GM12878 (cell line): ENCODE measurements at places on chromosomes 4 and X. TPM values are rescaled to one million over a fixed set of nuclear protein-coding genes. Genes with fewer than 3 reads are reported as not detected.
A peak's percentile ranks its signal among the peaks of the same experiment; 100 is the strongest.

SLC4A4 gene
- 0.27 TPM in 1 of 2 replicates, not detected in the other for polyA plus RNA-seq

FRAS1 gene
- 0.04 and 0.17 TPM in 2 replicates for polyA plus RNA-seq

MAGEA10 gene
- polyA plus RNA-seq: not detected in 2 replicates

HMGB3 gene
- polyA plus RNA-seq: 121 and 136 TPM in 2 replicates

DCAF8L2 gene
- polyA plus RNA-seq: not detected in 2 replicates

COX18 gene
- 9.9 and 11.4 TPM in 2 replicates for polyA plus RNA-seq

GRCh38 chr4:156790866-156791265, 180.7 kb downstream of the PDGFC start:
- DNase-seq: no peak
- no peak overlapping the region for H3K4me3 ChIP-seq
- no peaks in the 10 kb centered on the region for H3K36me3 ChIP-seq
- H3K27ac ChIP-seq: no peak overlapping the region

DNA sequence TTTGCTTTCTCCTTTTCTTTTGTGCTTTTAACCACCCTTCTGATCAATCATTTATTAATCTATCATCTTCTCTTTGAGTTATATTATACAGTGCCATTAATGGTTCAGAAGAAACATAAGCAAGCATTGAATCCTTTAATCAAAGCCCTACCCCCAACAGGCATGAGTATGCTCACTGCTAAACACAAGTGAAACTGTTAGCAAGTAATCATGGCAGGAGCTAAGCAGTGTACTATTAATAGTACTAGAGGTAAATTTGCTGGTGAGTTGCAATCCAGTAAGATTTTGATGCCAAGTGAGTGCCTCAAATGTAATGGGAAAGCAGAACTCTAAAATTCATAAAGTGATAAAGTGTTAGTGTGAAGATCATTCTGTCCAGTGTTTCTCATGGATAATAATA, 57.2 kb downstream of the FNIP2 start:
- H3K36me3 ChIP-seq: no peaks in the 10 kb centered on the region
- no peak for DNase-seq
- H3K4me1 ChIP-seq: peaks cover 20% of the 10 kb centered on the region
- H3K4me3 ChIP-seq: no peak overlapping the region
- H3K27ac ChIP-seq: no peak overlapping the region; the same call in 1 of the 2 replicates
- H3K27me3 ChIP-seq: no peaks in the 10 kb centered on the region

DNA sequence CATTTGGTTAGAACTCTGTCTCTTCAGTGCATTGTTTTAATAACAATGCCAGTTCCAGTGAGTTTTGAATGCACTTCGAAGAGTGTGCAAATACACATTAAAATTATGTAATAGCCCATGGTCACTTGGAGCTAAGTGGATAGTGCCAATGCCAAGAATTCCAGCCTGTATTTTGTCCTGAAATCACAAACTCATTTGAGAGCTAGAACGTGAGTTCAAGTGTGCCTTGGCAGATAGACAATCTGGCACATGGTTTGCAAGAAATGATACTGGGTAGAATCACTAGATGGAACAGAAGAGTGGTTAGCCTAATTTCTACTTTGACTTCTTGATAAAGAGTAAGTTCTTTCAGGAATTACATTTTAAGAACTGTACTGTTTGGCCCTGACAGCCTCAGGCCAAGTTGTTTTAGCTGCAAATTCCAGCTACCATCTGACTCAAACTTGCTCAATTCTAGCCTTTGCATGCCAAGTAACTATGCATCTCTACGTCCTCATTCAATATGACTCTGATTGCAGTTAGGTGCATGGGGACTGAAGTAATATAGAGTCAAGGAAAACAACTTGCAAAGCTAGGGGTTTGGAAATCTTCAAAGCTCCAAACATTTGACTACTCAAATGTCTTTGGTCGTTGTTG, 131.9 kb upstream of the SMIM31 start:
- no peak overlapping the region for H3K4me3 ChIP-seq
- H3K36me3 ChIP-seq: no peaks in the 10 kb centered on the region
- DNase-seq: no peak
- no peak overlapping the region for H3K27ac ChIP-seq

DNA sequence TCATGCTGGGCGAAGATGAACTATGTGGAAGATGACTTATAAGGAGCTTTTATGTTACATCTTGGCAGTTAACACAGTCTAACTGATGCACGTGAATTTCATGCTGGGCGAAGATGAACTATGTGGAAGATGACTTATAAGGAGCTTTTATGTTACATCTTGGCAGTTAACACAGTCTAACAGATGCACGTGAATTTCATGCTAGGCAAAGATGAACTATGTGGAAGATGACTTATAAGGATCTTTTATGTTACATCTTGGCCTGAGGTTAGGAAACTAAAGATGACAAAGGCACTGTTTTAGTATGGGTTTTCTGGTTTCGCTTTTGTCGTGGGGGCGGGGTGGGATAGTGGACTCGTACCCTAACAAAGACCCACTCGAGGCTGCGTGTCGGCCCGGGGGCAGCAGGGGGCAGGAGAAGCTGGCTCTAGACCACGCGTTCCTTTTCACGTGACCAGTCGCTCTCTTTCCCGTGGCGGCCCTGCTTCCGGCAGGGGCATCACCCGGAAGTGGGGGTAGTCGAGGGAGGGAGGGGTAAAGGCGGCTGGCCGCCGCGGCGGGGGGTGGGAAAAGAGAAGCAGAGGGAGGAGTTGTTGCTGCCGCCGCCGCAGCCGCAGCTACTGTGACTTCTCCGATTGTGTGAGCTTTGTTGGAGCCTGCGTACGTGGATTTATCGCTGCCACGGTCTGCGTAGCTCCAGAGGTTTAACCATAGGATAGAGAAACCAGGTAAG, at the start of gene ATP7A:
ATP7A (plus strand) TSS at position 586 of the 733 bp plus-strand sequence. CDS start 60,949 bp downstream, outside the sequence.
- peak within 1 kb of the TSS; percentile 71 for H3K4me3 ChIP-seq
- H3K27ac ChIP-seq: peak within 1 kb of the TSS; percentile 62
- H3K4me1 ChIP-seq: no peaks in the 10 kb centered on the region

- no peak for DNase-seq
- peak overlapping the region; percentile 98 for H3K4me3 ChIP-seq
- H3K27me3 ChIP-seq: no peaks in the 10 kb centered on the region
Measured at GRCh38 chr4:146522869-146523205, 1.1 kb upstream of the SLC10A7 start.

GRCh38 chr4:87069037-87069742, 134.4 kb downstream of the AFF1 start:
- DNase-seq: no peak
- H3K27ac ChIP-seq: no peak overlapping the region

DNA sequence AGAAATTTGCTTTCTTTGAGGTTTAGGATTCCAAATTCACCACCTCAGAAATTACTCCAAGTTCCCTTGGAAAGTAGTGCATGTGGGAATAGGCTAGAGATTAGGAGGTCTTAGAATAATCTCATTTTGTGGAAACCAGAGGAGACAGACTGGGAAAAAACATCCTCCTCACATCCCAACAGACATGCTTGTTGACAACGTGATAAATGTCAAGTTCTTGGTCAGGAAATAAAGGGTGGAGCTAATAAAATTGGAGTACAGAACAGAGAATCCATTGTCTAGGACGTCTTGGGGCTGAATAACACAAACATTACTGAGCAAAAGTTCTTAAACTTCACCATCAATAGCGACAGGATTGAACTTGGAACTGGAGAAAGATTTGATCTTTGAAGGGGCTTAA, 233.4 kb downstream of the PABPC4L start:
- no peaks in the 10 kb centered on the region for H3K4me1 ChIP-seq
- H3K27ac ChIP-seq: no peak overlapping the region
- H3K27me3 ChIP-seq: no peaks in the 10 kb centered on the region
- no peaks in the 10 kb centered on the region for H3K36me3 ChIP-seq

GRCh38 chrX:38985375-38985774, 184.1 kb downstream of the MID1IP1 start:
- DNase-seq: no peak
- no peak overlapping the region for H3K27ac ChIP-seq
- H3K36me3 ChIP-seq: no peaks in the 10 kb centered on the region
- H3K4me3 ChIP-seq: no peak overlapping the region
- no peaks in the 10 kb centered on the region for H3K27me3 ChIP-seq

DNA sequence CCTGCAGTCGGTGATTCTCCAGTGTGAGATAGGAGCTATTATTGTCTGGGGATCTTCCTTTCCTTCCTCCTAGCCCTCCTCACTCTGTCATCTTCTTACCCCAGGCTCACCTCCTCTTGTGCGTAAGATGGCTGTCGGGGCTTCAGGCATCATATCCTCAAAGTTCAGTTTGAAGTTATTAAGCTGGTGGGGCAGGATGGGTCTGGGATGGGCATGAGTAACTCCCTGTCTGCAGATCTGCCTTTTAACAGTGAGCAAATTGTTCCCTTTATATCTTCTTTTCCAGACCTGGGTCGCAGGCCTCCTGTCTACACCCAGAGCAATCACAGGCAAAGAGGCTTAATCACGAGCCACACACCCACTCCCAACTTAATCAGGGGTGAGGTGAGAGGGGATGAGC, 900 bp upstream of the MTMR1 start:
- H3K4me1 ChIP-seq: peaks cover 13% of the 10 kb centered on the region
- peak overlapping the region; percentile 77 for H3K27ac ChIP-seq
- peak overlapping the region; percentile 80 for H3K4me3 ChIP-seq
- H3K27me3 ChIP-seq: no peaks in the 10 kb centered on the region
- H3K36me3 ChIP-seq: no peaks in the 10 kb centered on the region

GRCh38 chrX:40366661-40367060, 214.1 kb upstream of the ATP6AP2 start:
- H3K27ac ChIP-seq: no peak overlapping the region
- H3K4me1 ChIP-seq: no peaks in the 10 kb centered on the region
- H3K4me3 ChIP-seq: no peak overlapping the region
- H3K36me3 ChIP-seq: no peaks in the 10 kb centered on the region

DNA sequence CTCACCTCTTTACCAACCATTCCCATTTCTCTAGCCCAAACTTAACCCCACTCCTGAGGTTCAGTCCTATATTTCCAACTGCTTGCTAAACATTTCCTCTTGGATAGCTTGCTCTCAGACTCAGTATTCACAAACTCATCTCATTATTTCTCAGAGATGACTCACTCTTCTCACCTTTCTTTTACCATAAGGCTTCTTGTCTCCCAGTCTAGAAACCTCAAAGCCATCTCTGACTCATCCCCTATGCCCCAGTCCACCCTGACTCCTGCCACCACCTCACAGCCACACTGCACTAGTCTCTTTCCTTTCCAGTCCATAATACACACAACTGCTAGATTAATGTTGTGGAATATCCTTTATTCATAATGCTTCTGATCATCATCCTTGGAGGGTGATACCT, 4.8 kb downstream of the FRMPD3 start:
- no peak for DNase-seq
- H3K27ac ChIP-seq: no peak overlapping the region
- H3K4me3 ChIP-seq: no peak overlapping the region
- peaks cover 2% of the 10 kb centered on the region; the same call in 1 of the 2 replicates for H3K27me3 ChIP-seq
- H3K4me1 ChIP-seq: no peaks in the 10 kb centered on the region

GRCh38 chr4:139367421-139368090, 65.3 kb upstream of the NDUFC1 start:
- H3K27ac ChIP-seq: no peak overlapping the region
- H3K27me3 ChIP-seq: no peaks in the 10 kb centered on the region
- peaks cover 1% of the 10 kb centered on the region for H3K36me3 ChIP-seq
- no peak for DNase-seq

GRCh38 chrX:8520178-8520577, 55.5 kb downstream of the VCX3B start:
- H3K36me3 ChIP-seq: no peaks in the 10 kb centered on the region
- H3K4me1 ChIP-seq: no peaks in the 10 kb centered on the region
- no peaks in the 10 kb centered on the region for H3K27me3 ChIP-seq

DNA sequence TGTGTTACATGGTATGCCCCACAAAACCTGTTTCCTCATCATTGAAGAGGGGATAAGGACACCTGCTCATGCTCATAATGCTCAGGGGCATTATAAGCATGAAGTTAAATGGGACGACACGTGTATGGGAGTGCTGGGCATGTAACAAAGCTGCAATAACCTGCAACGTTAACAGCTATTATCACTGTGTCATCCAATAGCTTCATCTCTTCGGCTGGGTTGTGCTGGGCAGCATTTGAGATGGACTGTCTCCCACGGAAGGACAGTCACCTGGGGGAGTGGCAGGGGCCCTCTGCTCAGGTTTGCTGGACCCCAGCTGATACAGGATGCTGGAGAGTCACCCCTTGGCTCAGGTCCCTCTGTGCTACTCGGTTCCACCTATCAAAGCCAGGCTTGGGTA, 94.5 kb downstream of the NSUN7 start:
- peaks cover 15% of the 10 kb centered on the region for H3K4me1 ChIP-seq
- no peak overlapping the region for H3K4me3 ChIP-seq

- H3K27ac ChIP-seq: no peak overlapping the region
- no peak for DNase-seq
- H3K4me3 ChIP-seq: no peak overlapping the region
- no peaks in the 10 kb centered on the region for H3K36me3 ChIP-seq
- no peaks in the 10 kb centered on the region for H3K27me3 ChIP-seq
Measured at GRCh38 chr4:4981827-4982226, 37.4 kb downstream of the CYTL1 start.

DNA sequence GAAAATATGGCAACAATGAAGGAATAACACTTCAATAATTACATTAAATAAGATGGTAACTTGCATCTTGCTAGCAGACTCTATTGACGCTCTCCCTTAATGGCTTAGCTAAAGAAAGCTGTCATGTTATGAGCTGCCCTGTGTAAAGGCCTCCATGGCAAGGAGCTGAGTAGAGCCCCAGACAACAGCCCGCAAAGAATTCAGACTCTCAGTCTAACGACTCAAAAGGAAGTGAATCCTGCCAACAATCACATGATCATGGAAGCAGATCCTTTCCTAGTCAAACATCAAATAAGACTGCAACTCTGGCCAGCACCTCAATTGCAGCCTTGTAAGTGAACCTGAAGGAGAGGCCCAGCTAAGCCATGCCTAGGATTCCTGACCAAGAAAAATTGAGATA, 157.6 kb downstream of the MAB21L2 start:
- H3K4me3 ChIP-seq: no peak overlapping the region
- H3K36me3 ChIP-seq: no peaks in the 10 kb centered on the region
- no peak for DNase-seq
- no peaks in the 10 kb centered on the region for H3K27me3 ChIP-seq
- H3K27ac ChIP-seq: no peak overlapping the region

DNA sequence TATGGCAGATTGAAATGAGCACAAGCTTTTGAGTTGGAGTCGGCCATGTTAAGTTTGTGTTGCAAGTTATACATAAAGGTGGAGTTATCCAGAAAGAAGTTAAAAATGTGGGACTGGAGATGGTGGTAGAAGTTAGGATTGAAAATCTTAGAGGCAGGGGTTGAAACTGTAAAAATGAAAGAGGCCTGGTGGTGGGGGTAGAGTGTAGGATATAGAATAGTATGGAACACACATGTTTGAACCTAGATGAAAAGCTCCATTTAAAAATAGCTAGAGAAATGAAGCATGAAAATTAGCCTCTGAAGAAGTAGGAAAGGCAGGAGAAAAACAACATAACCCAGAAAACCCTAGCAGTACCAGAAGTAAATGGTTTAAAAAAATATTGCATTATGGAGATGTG, 131.8 kb upstream of the ENPEP start:
- H3K27ac ChIP-seq: no peak overlapping the region
- no peak overlapping the region for H3K4me3 ChIP-seq
- H3K4me1 ChIP-seq: no peaks in the 10 kb centered on the region
- no peaks in the 10 kb centered on the region for H3K36me3 ChIP-seq
- DNase-seq: no peak
